ENCODE measurements at places on chromosomes 16 and 17.
A peak's percentile ranks its signal among the peaks of the same experiment; 100 is the strongest.

GRCh38 chr17:15882058-15882720 is 62.7 kb upstream of the ADORA2B start:
- DNase-seq: no peak

DNA sequence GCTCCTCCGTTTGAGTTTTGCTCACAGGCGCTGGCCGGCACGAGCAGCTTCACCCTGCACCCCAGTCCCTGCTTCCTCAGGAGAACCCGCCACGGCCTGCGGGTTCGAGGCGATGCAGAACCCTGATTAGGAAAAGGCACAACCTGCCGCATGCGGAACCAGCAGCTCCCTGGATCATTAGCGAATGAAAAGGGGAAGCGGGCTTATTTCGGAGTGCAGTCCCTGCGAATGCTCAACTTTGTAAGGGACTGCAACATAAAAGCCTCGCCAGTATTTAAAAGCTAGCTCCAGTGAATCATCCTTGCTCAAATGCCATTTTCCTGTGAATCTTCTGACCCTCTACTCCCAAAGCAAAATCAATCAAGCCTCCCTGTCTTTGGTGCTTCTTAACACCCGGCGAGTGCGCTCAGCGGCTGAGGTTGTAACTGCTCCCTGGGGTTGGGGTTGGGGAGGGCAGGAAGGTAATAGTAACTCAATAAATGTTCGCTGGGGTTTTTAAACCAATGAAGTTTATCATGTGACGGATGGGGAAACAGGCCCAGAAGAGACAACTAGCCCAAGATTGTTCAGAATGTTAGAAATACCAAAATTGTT is 678 bp upstream of the AKAP10 start:
- DNase-seq: peak; percentile 31

DNA sequence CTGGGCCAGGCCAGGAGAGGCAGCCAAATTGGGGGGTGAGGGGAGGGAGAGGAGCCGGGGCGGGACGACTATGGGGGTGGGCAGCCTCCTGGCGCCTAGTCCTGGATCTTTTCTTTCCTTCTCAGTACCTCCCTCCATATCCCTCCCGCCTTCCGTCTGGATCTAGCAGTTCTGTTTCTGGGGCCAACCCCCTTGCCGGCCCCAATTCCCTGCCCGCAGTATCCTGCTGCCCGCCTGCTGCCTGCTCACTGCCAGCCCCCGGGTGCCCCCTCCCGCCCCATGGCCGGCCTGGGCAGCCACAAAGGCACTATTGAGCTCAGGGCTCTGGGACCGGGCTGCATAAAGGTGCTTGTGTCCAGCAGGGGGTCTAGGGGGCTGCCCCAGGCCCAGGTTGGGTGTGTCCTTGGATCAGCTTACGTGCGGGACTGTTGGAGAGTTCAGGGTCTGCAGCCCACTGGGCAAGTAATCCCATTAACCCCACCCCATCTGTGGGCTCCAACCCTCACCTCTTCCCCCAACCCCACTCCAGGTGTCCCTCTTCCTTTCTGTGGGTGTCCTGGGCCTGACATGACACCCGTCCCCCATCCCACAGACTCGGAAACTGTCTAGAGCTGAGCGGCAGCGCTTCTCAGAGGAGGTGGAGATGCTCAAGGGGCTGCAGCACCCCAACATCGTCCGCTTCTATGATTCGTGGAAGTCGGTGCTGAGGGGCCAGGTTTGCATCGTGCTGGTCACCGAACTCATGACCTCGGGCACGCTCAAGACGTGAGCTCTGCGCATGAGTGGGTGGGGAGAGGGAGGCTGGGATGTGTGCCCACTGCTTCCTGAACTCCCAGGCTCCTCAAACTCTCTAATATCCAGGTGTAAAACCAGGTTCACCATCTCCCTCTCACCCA is 2.0 kb downstream of the WNK4 start:
- no peak for DNase-seq

- no peak for DNase-seq
Observed at GRCh38 chr17:69401251-69401650, 13.2 kb upstream of the MAP2K6 start.

DNA sequence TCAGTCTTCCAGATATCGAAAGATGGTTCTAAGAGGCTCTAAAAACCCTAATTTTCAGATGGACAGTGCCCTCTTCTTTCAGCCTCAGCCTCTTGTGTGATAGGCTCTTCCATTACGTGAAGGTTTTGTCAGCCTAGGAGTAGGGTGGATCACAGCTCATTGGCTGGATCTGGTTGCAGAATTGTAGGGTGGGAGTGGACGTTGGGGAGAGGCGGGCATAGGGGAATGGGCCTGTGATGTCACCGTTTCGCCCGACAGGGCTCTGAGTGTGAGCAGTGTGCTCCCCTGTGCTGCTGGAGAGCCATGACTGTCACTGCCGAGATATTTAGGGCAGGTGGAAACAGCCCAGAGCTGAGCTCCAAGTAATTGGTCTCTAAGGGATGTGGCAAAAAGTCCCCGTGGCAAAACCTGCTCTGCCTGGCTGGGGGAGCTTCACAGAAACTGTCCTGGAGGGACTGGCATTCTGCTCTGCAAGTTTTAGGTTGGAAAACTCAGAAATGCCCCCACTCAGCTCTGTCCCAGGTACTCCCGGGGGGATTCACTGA is 6.2 kb upstream of the WFIKKN1 start:
- DNase-seq: no peak

DNA sequence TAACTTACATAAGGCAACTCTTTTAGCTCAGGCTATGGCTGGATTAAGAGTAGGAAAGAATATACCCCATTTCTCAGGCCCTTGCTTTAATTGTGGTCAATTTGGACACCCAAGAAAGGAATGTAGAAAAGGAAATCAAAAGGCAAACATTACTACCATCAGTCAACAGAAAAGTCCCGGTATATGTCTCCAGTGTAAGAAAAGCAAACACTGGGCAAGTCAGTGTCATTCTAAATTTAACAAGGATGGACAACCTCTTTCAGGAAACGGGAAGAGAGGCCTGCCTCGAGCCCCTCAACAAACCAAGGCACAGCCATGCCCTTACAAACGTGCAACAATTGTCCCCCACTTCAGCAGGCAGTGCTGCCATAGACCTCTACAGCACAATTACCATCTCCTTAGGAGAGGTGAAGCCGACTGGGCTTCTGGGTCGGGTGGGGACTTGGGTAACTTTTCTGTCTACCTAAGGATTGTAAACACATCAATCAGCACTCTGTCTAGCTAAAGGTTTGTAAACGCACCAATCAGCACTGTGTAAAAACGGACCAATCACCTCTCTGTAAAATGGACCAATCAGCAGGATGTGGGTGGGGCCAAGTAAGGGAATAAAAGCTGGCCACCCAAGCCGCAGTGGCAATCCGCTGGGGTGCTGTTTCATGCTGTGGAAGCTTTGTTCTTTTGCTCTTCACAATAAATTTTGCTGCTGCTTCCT is 12.4 kb downstream of the MRPL58 start:
- no peak for DNase-seq

- peak; percentile 42 for DNase-seq
Observed at GRCh38 chr17:73228748-73229236, 32.9 kb downstream of the CPSF4L start.

DNA sequence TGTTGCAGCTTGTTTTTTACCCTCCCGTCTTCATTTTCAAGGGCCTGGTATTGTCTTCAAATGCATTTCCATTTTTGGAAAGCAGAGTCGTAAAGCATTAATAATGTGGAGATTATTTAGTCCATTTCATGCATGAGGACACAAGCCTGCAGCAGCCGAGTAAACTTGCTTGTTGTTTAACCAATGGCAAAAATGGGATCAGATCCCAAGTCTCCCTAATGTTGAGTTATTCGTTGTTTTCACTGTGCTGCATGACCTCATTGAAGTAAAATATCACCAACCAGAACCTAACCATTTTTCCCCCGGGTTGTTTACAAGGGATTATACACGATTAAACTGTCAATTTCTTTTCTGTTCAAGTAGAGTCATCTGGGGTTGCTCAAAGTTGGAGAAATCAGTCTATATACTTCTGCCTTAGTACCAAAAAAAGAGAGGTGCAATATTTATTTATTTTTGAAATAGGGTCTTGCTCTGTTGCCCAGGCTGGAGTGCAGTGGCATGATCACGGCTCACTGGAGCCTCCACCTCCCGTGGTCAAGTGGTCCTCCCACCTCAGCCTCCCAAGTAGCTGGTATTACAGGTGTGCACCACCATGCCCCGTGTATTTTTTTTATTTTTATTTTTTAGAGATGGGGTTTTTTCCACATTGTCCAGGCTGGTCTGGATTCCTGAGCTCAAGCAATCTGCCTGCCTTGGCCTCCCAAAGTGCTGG is 12.4 kb downstream of the AMZ2 start:
- no peak for DNase-seq

DNA sequence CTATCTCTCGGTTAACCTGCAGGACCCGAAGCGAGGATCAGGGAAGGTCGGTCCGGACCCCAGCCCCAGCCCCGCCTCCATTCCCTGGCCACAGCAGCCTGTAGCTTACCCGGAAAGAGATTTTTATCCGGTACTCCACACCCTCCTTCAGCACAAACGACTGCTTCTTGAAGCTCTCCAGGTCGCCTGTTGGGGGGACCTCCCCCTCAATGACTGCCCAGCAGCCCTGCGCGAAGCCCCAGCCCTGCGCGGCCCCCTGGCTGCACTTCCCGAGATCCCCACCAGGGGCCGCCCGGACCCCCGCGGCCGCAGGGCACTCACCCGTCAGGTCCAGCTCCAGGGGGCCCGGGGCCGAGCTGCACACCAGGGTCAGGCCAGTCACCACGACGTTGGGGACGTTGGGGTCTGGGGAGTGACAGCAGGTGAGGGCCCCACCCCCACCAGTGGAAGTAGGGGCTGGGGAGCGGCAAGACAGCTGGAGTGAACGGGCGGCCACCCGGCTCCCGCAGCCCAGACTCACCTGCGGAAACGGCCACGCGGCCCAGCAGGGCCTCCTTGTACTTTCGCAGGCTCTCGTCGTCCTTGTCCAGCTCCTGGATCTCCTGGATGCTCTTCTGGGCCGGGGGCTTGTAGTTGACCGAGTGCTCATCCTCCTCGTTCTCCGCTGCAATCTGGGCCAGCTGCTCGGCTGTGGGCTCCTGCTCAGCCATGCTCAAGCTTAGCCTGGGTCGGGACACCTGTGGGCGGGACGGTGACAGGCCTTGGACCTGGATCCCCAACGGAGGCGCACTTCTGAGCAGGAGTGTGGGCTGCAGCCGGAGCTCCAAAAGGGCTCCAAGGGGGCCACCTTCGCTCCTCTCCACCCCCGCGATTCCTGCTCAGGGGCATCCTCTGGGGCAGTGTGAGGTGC is 1.7 kb downstream of the ARHGDIA start:
- DNase-seq: peak; percentile 67

GRCh38 chr17:77814091-77814772 is 144.3 kb upstream of the TNRC6C start:
- DNase-seq: no peak

- peak; percentile 59 for DNase-seq
Observed at GRCh38 chr17:36148559-36149295, 27.7 kb downstream of the TBC1D3B start.

GRCh38 chr17:46770818-46771560 is 47.5 kb downstream of the WNT3 start:
- peak; percentile 74 for DNase-seq

DNA sequence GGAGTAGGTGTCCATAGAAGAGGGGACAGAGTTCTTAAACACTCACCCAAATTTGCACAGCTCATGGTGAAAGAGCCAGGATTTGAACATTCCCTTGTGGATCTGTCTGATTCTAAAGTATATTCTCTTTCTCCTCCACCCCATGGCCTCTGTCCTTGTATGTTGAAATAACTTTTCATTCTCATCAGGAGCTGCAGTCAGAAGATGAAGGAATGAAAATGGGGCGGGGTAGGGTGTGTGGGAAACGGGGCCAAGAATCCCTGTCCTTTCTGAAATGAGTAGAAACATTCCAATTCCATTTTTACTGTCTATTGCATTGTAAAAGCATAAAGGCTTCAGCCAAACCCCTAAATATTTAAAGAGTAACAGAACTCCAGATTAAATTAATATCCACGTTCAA is 42.8 kb downstream of the NOG start:
- no peak for DNase-seq

All from frontal cortex (tissue), 4 donors.